H1 (cell line): ENCODE measurements at places on chromosomes 2 and 18.

DNA sequence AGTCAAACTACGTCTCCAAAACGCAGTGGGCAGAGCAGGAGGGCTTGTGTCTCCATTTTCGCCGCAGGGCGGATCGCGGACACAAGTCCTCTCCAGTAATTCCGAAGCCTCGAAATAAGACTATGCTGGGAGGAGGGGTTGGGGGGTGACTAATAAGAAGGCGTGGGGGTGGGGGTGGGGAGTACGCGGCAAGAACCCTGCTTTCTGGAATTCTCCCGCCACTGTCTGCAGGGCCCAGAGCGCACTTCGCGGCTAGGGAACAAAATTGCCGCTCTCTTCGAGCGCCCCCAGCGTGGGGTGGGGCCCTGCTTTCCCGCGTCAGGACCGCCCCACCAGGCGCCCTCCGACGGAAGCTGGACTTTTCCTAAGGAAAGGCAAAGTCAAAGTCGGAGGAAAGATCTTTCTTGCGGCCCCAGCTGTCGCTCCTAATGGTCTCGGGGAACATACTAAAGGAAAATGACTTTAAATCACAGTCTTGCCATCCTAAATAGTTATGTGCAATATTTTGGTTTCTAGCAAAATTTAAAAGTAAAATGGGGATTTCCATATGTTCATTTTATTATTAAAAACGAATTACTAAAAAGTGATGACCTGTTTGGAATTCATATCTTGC lies 11.9 kb downstream of the NR4A2 start:
- H3K36me3 ChIP-seq, result no peaks in the 10 kb centered on the region
- H3K27me3 ChIP-seq, result peaks cover 62% of the 10 kb centered on the region
- peak overlapping the region; percentile 61 for H3K4me3 ChIP-seq
- no peak overlapping the region for H3K27ac ChIP-seq
- H3K4me1 ChIP-seq, result peaks cover 13% of the 10 kb centered on the region

DNA sequence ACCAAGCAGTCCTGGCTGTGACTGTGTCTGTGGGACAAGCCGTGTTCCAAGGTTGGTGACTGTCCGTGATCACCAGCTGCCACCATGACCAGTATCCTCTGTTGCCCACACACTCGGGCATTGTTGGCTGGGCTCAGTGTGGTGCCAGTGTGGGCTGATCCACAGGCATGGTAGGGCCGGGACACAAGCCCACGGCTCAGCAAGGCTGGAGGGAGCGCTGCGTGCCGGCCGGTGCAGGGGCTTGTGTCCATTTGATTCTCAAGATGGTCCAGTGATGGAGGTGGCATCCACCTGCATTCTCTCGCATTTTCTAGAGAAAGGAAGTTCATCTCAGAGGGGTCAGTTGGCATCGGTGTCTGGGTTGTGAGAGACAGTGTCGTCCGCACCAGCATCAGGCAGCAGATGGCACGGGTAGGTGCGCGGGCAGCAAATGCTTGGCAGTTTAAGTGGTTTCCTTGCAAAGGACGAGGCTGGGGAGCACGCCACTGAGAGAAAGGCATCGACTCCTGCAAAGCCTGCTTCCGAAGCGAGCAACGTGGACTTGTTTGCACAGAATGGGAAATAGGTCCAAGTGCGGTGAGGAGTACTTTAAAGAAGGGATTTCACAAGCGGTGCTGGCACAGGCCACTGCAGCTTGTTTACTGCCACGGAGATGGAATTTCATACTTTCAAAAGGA lies 20.9 kb downstream of the TWIST2 start:
- H3K4me1 ChIP-seq, result peaks cover 3% of the 10 kb centered on the region
- H3K27me3 ChIP-seq, result no peaks in the 10 kb centered on the region
- no peak overlapping the region for H3K27ac ChIP-seq
- no peak for DNase-seq
- no peak overlapping the region for H3K4me3 ChIP-seq

GRCh38 chr2:73489053-73489452 lies 103.4 kb downstream of the ALMS1 start:
- no peaks in the 10 kb centered on the region for H3K4me1 ChIP-seq
- H3K4me3 ChIP-seq, result no peak overlapping the region
- peaks cover 17% of the 10 kb centered on the region for H3K36me3 ChIP-seq
- no peak overlapping the region for H3K27ac ChIP-seq
- DNase-seq, result no peak

GRCh38 chr2:169980001-169980400 lies 152.7 kb downstream of the UBR3 start:
- H3K27ac ChIP-seq, result no peak overlapping the region
- no peaks in the 10 kb centered on the region; the same call in 1 of the 2 replicates for H3K36me3 ChIP-seq
- no peaks in the 10 kb centered on the region for H3K27me3 ChIP-seq

DNA sequence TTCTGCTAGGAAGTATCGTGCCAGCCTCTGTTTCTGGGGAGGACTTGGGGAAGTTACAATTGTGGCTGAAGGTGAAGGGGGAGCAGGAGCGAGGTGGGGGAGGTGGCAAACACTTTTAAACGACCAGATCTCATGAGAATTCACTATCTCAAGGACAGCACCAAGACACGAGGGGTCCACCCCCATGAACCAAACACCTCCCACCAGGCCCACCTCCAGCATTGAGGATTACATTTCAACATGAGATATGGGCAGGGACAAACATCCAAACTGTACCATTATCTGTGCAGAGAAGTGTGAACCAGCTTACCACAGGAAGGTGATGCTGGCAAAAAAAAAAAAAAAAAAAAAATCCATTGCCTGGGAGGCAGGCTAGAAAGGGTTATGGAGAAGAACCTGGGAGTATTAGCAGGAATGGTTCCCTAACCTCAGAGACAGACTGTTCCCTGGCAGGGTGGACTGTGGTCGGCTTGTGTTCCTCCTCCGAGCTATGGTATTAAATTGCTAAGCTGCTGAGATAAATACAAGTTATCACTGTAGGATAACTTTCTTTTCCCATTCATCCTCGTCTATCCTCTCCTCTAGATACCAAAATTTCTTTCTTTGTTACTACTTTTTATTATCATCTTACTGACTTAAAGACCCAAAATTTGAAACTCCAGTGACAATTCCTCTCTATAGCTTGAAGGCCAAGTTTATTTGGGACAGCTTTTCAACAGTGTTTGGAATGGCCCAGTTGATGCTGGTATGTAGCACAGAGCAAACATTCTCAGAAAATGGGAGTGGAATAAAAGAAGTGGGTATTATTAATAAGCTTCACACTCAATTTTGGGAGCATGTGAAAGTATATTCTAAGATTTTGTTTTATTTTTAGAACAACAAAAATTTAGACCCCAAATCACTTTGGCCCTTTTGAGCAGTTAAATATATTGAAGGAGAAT lies 73.7 kb upstream of the MAP3K20 start:
- H3K4me1 ChIP-seq, result no peaks in the 10 kb centered on the region
- no peaks in the 10 kb centered on the region for H3K36me3 ChIP-seq
- H3K4me3 ChIP-seq, result no peak overlapping the region
- H3K27me3 ChIP-seq, result no peaks in the 10 kb centered on the region

- peaks cover 9% of the 10 kb centered on the region for H3K4me1 ChIP-seq
- no peak overlapping the region for H3K27ac ChIP-seq
Observed at GRCh38 chr2:200814276-200814815, 2.6 kb downstream of the BZW1 start.

DNA sequence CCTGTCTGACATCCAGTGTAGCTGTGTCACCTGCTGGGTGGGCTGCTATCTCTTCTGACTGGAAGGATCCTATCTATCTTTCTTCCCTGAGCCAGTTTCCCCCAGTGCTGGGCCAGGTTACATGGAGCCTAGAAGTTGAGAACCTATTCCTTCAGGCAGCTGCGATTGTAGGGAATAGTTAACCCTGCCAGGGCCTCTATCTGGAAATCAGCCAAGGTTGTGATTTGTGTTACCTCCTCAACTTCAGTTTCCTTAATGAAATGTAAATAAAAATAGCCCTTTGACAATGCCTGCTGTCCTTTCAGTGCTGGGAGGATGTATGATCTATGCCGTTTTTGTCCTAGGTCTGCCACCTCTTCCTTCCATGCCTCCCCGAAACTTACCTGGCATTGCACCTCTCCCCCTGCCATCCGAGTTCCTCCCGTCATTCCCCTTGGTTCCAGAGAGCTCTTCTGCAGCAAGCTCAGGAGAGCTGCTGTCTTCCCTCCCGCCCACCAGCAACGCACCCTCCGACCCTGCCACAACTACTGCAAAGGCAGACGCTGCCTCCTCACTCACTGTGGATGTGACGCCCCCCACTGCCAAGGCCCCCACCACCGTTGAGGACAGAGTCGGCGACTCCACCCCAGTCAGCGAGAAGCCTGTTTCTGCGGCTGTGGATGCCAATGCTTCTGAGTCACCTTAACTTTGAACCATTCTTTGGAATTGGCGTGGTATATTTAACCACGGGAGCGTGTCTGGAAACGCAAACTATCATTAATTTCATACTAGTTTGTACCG lies 36.6 kb downstream of the GORASP2 start:
- H3K4me3 ChIP-seq, result no peak overlapping the region
- no peaks in the 10 kb centered on the region for H3K27me3 ChIP-seq
- H3K27ac ChIP-seq, result no peak overlapping the region

- no peaks in the 10 kb centered on the region for H3K4me1 ChIP-seq
- H3K27ac ChIP-seq, result no peak overlapping the region
- H3K36me3 ChIP-seq, result no peaks in the 10 kb centered on the region
- H3K4me3 ChIP-seq, result no peak overlapping the region
Observed at GRCh38 chr18:79553696-79554095, 125.9 kb upstream of the CTDP1 start.
